SW 1271 (cell line): ENCODE measurements at places on chromosomes 12 and 14.

GRCh38 chr12:57126061-57126460 is 2.2 kb upstream of the LRP1 start:
- no peak for DNase-seq

- DNase-seq = no peak
Measured at GRCh38 chr12:54004063-54004840, 4.3 kb downstream of the HOXC9 start.

DNA sequence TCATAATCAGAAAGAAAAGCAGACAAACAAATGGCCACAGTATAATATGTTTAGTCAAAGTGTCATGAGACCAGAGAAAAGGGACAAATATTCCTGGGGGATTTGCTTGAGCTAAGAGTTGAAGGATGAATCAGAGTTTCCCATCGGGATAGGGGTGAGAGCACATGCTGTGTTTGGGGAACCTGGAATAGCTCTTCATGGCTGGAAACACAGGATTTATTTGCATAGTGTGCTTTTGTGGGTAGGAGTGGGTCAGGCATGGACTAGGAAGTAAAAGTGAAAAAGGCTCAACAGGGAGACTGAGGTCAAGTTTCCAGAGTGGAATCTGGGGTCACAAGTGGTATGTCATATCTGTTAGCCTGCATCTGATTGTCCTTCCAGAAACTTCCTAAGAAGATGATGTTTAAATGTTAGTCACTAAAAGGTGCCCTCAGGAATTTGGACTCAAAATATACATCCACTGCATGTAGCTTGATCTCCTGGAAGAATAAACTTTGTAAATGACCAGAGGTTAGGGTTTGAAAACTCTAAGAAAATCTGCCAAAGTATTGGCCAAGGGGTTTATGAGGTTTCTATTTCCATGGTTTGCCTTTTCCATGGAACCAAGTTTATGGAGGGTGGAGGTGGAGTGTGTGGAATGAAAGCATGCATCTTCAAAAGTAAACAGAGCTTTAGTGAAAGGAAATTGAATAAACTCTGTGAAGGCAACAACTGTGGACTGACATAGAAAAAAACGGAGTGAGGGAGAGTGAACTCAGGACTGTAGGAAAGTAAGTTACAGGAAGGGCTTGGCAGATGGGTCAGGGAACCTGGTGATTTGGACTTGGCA is 344.6 kb downstream of the C12orf75 start:
- no peak for DNase-seq

GRCh38 chr14:52013984-52014600 is 24.7 kb downstream of the RTRAF start:
- no peak for DNase-seq

DNA sequence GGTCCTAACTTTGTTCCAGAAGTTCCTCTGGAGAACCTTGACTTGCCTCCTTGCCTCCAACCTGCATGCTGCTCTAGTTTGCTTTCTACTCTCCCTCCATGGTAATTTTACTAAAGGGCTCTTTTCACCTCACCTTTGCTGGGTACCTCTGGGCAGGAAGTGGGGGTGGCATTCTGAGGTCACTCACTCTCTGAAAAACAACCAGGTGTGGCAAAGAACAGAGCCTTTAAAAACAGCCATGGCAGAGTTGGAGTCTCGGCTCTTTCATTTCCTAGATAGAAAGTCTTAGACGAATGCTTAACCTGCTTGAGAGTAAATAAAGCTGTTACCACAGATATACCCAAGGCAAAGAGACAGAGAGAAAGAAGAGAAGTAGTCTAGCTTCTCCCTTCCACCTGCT is 827.9 kb downstream of the BCL11B start:
- no peak for DNase-seq

DNA sequence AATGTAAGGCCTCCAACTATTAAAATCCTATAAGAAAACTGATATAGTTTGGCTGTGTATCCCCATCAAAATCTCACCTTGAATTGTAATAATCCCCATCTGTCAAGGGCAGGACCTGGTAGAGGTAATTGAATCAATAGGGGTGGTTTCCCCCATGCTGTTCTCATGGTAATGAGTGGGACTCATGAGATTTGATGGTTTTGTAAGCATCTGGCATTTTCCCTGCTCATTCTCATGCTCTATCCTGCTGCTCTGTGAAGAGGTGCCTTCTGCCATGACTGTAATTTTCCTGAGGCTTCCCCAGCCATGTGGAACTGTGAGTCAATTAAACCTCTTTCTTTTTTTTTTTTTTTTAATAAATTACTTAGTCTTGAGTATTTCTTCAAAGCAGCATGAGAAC is 31.9 kb downstream of the TSPAN19 start:
- no peak for DNase-seq
